ENCODE measurements at places on chromosomes 16 and 17.

DNA sequence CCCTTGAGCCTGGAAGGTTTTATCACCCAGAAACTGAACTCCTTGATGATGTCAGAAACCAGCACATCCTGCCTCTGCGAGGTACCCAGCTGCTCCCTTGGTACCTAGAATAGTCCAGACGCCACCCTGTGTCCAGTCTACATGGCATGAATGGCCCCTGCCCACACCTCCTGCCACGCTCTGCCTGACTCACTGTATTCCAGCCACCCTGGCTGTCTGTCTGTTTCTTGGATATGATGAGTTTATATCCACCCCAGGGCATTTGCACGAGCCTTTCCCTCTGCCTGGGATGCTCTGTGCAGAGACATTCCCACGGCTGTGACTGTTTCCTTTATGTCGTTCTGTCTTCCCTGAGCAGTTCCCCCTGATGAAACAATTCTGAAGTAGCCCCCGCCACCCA is 68.7 kb downstream of the CRISPLD2 start:
- no peak for DNase-seq

GRCh38 chr17:17059301-17059890 is 17.1 kb downstream of the MPRIP start:
- DNase-seq, result no peak

GRCh38 chr17:57535249-57535966 is 209.7 kb downstream of the CCDC182 start:
- no peak for DNase-seq

DNA sequence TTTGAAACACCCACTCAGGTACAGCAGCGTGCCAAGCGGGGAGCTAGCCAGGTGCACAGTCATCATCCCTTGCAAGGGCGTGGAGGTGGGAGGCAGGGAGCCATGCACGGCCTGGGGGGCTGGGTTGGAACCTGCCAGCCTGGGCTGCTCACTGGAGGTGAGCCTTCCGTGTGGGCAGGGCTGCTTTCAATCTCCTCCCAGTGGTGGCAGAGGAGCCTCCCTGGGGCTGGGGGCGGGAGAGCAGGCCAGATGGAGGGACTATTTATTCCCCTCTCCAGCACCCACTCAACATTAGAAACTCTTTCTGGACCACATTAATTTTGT is 90.3 kb downstream of the KATNIP start:
- no peak for DNase-seq

- no peak for DNase-seq
Measured at GRCh38 chr17:6366221-6366666, 68.7 kb downstream of the AIPL1 start.

DNA sequence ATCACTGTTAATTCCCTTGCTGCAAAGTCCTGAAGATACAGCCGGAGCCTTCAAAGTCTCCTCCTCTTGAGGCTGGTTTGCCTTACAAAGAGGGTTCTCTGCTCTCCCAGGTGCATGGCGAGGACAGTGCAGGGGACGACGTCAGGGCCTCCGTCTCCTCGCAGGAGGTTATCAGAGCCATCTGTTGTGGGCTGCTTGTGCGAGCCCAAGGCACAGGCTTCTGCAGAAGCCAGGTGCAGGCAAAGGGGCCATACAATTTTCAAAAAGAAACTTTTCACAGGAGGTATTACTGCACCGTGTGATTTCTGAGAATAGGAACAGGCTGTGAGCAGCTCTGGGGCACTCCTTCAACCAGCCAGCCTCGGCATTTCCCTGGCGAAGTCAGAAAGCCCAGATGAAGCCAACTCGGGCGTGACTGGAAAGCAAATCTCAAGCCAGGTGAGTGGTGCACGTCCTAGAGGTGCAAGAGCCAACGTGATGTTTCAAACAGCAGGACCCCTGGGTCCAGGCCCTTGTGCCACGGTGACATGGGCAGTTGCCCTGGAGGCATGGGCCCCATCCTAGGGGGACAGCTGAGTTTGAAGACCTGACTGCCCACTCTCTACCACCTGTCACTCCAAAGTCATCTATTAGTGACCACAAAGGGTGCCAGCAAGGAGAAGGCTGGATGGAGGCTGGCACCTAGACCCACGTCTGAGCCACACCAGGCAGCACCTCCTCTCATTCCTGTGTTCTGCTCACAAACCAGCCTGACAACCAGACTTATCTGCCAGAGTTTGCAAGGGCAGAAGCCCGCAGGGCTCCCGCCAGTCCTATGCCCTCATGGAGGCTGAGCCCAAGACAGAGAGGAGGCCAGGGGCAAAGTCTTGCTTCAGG is 68.6 kb downstream of the SMPD3 start:
- DNase-seq, result no peak

DNA sequence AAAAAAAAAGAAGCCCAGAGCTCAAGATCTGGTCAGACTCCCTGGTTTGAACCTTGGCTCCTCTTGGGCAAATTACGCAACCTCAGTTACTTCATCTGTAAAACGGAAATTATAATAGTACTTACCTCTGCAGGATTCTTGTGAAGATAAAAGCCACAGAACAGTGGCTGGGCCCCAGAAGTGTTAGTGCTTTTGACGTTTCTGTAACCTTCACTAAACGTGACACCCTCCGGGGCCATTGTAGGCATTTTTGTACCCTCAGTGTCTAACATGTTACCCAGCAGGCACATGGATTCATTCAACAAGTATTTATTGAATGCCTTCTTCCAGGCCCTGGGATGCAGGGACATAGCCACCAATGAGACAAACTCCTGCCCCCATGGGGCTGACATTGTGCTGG is 58.0 kb downstream of the PITPNC1 start:
- DNase-seq, result peak; percentile 41

DNA sequence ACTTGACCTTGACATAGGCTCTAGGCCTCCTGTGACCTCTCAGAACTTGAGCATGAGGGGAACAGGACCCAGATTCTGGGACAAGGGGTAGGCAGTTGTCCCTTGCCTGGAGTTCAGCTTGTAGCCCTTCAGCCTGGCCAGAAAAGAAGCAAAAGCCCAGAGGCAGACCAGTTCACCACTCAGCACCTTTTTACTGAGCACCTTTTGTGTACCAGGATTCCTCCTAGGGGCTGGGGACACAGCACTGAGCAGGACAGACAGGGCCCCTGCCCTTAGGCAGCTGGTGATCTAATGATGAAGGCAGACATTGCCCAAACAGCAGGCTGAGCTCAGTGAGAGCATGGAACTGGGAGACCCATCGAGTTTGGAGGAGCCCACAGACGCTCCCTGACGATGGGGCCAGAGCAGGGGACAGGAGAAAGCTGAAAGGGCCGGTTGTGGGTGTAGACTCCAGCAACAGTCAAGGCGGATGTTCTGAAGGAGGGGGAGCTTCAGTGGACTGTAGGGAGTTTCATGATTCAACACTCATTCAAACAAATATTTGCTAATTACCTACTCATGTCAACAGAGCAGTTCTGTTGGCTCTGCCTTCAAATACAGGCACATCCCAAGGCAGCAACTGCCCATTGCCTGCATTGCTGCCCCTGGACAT is 32.0 kb downstream of the SBK1 start:
- DNase-seq, result no peak

DNA sequence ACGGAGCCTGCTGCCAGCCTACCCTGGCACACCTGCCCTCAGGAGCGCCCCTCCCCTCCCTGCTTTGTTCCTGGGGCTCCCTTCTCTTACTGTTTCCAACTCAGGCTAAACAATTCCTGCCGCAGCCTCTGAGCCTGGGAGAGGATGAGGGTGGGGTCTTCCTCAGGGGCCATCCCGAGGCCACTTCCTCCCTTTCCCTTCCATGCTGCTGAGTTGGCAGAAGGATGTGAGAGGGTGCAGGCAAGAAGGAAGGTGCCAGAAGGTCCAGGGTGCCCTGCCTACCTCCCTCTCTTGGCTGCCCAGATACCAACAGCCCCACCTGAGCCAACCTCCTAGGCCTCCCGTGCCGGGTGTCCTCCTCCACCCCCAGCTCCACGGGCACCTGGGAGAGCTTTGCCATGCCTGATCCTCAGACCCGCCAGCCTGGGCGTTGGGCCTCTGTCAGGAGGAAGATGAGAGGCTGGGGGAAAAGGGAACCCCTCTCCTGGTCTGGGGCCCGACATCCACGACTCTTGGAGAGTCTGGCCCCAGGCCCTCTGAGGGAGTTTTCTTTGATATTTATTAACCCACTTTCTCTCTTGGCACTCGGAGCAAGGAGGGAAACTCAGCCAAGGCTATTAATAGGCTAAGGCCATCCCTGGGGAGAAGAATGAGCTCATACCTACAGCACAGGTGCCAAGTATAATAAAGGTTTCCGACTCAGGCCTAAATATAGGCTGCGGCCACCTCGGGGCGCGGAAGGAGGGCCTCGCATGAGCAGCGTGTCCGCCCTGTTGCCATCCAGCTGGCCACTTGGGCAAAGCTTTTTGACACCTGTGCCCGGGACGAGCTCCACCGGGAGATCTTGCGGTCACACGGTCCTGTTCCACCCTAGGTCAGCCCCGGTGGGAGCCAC is 232.0 kb downstream of the ENGASE start:
- no peak for DNase-seq

DNA sequence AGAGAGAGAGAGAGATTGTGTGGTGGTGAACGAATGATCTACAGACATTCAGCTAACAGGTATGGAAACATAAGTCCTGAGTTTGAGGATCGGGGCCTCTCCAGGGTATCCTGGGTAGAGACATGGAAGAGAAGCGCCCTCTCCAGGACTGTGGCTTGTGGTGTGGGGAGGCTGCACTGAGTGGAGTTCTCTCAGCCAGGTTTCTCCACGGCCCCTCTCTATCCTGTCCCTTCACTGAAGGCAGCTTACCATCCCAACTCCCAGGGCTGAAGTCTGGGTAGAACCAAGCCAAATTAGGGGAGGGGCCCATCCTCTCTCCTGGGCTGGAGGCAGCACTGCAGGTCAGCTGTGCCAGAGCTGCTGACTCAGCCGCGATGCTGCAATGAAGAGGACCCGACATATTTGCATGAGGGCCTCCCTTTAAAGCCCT is 6.2 kb downstream of the C1QL1 start:
- DNase-seq, result no peak

GRCh38 chr16:6446370-6446769 is 886.3 kb upstream of the RBFOX1 start:
- DNase-seq, result no peak

GRCh38 chr16:12319428-12320035 is 343.0 kb downstream of the SNX29 start:
- no peak for DNase-seq

DNA sequence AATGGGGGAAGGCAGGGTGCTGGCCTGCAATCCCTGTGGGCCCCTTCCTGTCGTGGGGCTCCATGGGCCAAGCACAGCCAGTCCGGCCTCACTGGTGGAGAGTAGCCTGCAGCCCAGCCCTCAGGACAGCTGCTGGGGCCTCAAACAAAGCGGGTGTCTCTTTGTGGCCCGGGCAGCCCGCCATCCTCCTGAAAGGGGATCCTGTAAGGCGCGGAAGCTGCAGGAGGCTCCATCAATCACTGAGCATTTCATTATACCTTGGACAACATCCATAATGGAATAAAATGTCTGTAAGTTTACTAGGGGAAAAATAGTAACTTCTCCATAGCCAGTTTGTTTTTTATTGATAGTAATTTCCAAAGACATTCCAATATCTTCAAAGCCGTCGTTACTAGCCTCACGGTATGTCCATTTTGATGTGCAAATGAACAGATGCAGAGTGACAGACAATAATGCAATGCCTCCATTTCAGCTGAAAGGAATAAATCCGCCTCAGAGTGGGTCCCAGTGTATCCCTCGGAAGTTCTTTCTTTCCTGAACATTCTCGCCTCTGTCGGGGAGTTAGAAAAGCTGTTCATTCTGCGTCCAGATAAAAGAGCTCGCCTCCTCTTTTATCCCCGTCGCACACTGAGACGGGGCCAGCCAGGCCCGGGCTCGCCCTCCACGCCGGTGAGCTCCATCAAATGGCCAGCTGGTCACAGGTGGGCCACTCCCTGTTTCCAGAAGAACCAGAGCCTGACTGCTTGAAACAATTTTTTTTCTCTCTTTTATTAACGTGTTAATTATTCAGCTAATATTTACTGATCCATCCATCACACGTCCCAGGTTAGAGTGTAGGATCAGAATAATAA is 14.4 kb downstream of the WSCD1 start:
- no peak for DNase-seq

All from activated T-helper 1 cell treated with Interleukin-2 at 50 U/mL for 16 hours (primary cell).